ENCODE measurements at places on chromosomes 5 and 9. TPM values are rescaled to one million over a fixed set of nuclear protein-coding genes. Genes with fewer than 3 reads are reported as not detected.

LPAR1 gene
- 1.6 TPM for total RNA-seq

GBGT1 gene
- total RNA-seq = 3.7 TPM

NMUR2 gene
- total RNA-seq = not detected

SUSD3 gene
- total RNA-seq = 21.0 TPM

LHX2 gene
- total RNA-seq = 2.6 TPM

GLT6D1 gene
- total RNA-seq = not detected

FBP2 gene
- not detected for total RNA-seq

SEMA4D gene
- 3.1 TPM for total RNA-seq
